Thoracic aorta (tissue), 2 donors: ENCODE measurements at places on chromosomes 3 and 15. TPM values are rescaled to one million over a fixed set of nuclear protein-coding genes. Genes with fewer than 3 reads are reported as not detected.

DNA sequence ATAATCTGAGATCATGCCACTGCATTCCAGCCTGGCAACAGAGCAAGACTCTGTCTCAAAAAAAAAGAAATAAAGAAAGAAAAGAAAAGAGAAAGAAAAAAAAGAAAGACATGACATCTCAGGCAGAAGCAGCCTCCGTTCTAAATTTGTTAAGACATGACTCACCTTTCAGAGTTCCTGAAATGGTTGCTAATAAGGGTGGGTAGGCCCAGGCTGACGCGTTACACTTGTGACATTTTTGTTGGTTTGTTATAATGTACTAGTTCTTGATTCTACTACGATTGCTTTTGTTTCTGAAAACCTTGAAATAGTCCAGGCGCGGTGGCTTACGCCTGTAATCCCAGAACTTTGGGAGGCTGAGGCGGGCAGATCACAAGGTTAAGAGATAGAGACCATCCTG is 21.0 kb downstream of the SLC25A20 start:
- H3K36me3 ChIP-seq = no peaks in the 10 kb centered on the region
- H3K27me3 ChIP-seq = no peaks in the 10 kb centered on the region
- no peak overlapping the region for H3K4me3 ChIP-seq
- H3K4me1 ChIP-seq = no peaks in the 10 kb centered on the region
- no peak for DNase-seq

- no peaks in the 10 kb centered on the region for H3K36me3 ChIP-seq
- H3K27ac ChIP-seq = no peak overlapping the region
- no peak overlapping the region for H3K4me3 ChIP-seq
- DNase-seq = no peak
- peaks cover 20% of the 10 kb centered on the region for H3K4me1 ChIP-seq
Observed at GRCh38 chr3:37096288-37096687, 78.1 kb downstream of the LRRFIP2 start.

DNA sequence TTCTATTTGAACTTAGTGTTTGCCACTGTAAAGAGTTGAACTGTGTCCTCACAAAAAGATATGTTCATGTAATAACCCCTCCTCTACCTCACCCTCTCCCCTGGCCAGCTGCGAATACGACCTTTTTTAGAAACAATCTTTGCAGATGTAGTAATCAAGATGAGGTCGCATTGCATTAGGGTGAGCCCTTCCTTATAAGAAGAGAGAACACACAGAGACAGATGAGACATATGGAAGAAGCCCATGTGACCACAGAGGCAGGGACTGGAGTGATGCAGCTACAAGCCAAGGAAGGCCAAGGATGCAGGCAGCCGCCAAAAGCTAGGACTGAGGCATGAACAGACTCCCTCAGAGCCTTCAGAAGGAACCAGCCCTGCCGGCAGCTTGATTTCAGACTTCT is 27.6 kb downstream of the GPR176 start:
- no peaks in the 10 kb centered on the region for H3K36me3 ChIP-seq
- no peak for DNase-seq
- H3K4me1 ChIP-seq = peaks cover 3% of the 10 kb centered on the region

Gene CPN2
- not detected for total RNA-seq

DNA sequence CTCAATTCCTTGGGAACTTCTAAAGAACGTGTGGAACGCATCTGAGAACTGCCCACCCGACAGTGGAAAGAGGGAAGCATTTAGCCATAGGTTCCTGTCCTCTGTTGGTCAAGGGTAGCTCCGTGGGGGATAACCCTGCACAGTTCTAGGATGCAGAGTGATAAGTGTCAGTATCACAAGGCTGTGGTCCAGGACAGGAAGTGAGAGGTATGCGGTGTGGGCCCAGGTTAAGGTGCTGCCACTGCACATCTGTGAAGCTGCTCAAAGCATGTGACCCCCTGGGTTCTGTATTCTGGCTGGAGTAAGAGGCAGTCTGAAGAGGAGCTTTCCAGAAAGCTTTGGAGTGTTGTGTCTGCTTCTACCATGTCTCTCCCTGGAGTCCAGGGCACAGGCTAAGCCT is 51.7 kb upstream of the HES1 start:
- no peaks in the 10 kb centered on the region for H3K36me3 ChIP-seq
- H3K27ac ChIP-seq = no peak overlapping the region
- DNase-seq = no peak
- no peak overlapping the region for H3K4me3 ChIP-seq
- no peaks in the 10 kb centered on the region for H3K27me3 ChIP-seq
- H3K4me1 ChIP-seq = peaks cover 27% of the 10 kb centered on the region

Gene PPP1R14D
- total RNA-seq = not detected

Gene ANKUB1
- total RNA-seq = not detected

GRCh38 chr3:149247008-149247710 is 25.5 kb upstream of the CP start:
- H3K4me1 ChIP-seq = peaks cover 27% of the 10 kb centered on the region
- no peak for DNase-seq
- H3K4me3 ChIP-seq = no peak overlapping the region
- no peaks in the 10 kb centered on the region for H3K36me3 ChIP-seq
- peak overlapping the region; percentile 52 for H3K27ac ChIP-seq
- H3K27me3 ChIP-seq = no peaks in the 10 kb centered on the region

Gene TM6SF1
- 9.1 TPM for total RNA-seq

DNA sequence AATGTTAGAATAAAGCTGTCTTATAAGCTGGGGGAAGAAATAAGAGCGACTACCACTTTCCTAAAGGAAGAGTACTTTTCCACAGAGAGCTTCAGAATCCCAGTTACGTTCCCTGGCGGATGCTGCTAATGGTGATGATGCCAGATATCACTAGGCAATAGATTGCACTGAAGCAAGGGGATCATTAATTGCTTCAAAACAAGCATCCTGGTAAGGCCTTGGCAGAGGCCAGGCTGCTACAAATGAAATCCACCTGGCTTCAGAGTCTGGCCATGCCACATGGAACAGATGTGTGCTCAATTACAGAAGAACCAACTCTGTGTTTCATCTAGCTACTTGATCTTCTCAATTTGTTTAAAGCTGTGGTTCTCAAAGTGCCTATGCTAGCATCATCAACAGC is 129.2 kb upstream of the IL12A start:
- no peak for DNase-seq
- peaks cover 66% of the 10 kb centered on the region for H3K4me1 ChIP-seq
- H3K27ac ChIP-seq = no peak overlapping the region
- H3K36me3 ChIP-seq = no peaks in the 10 kb centered on the region
- no peaks in the 10 kb centered on the region for H3K27me3 ChIP-seq

GRCh38 chr3:62100282-62100989 is 272.9 kb downstream of the FEZF2 start:
- peak overlapping the region; percentile 49 for H3K27ac ChIP-seq
- H3K36me3 ChIP-seq = no peaks in the 10 kb centered on the region
- no peak overlapping the region for H3K4me3 ChIP-seq
- H3K4me1 ChIP-seq = peaks cover 86% of the 10 kb centered on the region
- no peak for DNase-seq
- H3K27me3 ChIP-seq = no peaks in the 10 kb centered on the region

DNA sequence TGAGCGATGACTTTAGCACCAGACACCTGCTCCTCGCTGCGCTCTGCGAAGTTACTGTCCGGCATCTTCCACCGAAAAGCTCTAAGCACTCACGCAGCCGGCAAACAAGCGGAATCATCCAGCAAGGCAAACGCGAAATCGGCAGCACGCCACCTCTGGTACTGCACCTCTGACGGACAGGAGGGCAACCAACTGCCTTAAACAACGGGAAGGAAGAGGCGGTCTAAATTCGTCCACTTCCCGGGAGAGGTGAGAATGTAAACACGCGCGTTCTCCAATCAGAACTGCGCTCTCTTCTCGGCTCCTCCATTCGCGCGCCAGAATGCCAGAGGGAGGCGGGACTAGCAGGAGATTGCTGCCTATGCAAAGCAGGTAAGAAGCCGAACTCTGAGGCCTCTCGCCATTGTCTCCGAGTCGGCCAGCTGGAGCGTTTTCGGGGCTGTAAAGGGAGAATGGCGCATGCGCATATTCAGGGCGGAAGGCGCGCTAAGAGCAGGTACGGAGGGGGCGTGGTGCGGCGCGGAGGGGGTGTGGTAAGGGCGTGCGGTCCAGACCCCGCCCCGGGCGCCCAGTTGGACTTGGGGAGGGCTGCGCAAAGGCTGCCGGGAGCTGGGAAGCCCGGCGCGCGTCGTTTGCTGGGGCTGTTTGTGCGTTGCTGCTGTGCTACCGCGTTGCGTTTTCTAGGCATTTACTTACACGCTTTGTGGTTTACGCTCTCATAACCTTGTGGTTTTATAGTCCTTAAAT is at the start of the genes BTD and HACL1:
Gene BTD (plus strand): TSS at position 347 of the 747 bp plus-strand sequence. CDS start 33,695 bp downstream, outside the sequence.
Gene HACL1 (minus strand): TSS at position 171 of the 747 bp plus-strand sequence. CDS start 106 bp downstream, at position 65.
- peak within 1 kb of the TSS; percentile 83 for H3K27ac ChIP-seq
- H3K4me3 ChIP-seq = peak within 1 kb of the TSS; percentile 97
- no peaks in the 10 kb centered on the region for H3K27me3 ChIP-seq
- H3K4me1 ChIP-seq = peaks cover 20% of the 10 kb centered on the region

DNA sequence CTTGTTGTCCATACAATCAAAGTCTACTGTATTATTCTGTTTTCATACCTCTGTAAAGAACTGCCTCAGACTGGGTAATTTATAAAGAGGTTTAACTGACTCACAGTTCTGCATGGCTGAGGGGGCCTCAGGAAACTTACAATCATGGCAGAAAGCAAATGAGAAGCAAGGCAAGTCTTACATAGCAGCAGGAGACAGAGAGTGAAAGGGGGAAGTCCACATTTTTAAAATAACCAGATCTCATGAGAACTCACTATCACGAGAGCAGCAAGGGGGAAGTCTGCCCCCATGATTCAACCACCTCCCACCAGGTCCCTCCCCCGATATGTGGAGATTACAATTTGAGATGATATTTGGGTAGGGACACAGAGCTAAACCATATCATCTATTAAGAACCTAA is 724.6 kb upstream of the CBLB start:
- DNase-seq = no peak
- H3K27me3 ChIP-seq = no peaks in the 10 kb centered on the region
- H3K4me3 ChIP-seq = no peak overlapping the region

- peaks cover 21% of the 10 kb centered on the region for H3K4me1 ChIP-seq
- no peaks in the 10 kb centered on the region for H3K36me3 ChIP-seq
- no peak for DNase-seq
- no peaks in the 10 kb centered on the region for H3K27me3 ChIP-seq
- H3K27ac ChIP-seq = peak overlapping the region; percentile 99
- H3K4me3 ChIP-seq = peak overlapping the region; percentile 83
Observed at GRCh38 chr15:31392761-31393401, 66.2 kb downstream of the KLF13 start.

DNA sequence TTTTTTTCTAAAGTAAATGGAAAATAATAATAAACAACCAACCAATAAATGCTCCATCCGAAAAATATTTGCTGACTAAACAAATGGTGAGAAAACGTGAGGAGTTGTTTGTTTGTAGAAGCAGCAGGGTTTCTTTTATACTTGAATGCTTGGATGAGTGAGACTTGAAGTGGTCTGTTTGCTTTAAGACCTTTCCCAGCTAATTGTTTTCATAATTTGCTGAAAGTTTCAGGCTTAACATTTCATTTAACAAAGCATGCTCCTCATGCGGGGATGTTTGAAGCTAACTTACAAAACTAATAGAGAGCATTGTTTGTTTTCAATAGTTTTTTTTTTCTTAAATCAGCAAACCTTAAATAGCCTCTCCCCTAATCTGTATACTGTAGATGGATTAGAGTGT is 484.6 kb downstream of the ROBO2 start:
- no peaks in the 10 kb centered on the region for H3K27me3 ChIP-seq
- H3K27ac ChIP-seq = no peak overlapping the region

Gene ILDR1
- total RNA-seq = not detected

Gene GPR62
- not detected for total RNA-seq

GRCh38 chr3:142159083-142159740 is 9.9 kb upstream of the TFDP2 start:
- no peak for DNase-seq
- H3K4me3 ChIP-seq = no peak overlapping the region
- no peaks in the 10 kb centered on the region for H3K4me1 ChIP-seq
- H3K27ac ChIP-seq = no peak overlapping the region

Gene FAM107A
- 63.6 TPM for total RNA-seq

DNA sequence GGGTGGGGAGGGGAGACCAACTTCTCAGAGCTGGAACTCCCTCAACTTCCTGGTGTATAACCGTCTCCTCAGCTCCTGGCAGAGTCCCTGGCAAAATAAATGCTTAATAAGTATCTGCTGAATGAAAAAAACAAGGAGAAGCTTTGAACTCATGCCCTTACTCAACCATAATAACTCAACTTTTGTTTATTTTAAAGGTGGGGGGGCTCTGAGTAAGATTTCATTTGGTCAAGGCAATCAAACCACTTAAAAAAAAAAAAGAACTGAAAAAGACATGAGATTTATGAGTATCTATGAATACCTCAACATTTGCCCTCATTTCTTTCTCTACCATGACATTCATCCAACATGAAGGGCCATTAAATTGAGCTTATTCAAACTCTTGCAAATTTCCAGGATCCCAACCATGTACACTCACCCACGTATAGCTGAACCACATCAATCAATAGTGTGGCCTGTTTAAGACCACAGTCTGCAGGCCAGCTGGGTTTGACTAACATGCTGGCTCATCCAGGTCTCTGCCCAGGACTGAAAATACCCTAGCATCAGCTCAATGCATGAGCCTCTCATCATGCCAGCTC is 157.9 kb downstream of the FOXP1 start:
- peaks cover 12% of the 10 kb centered on the region for H3K4me1 ChIP-seq
- no peak for DNase-seq
- no peak overlapping the region for H3K27ac ChIP-seq
- H3K27me3 ChIP-seq = no peaks in the 10 kb centered on the region
- H3K4me3 ChIP-seq = no peak overlapping the region

DNA sequence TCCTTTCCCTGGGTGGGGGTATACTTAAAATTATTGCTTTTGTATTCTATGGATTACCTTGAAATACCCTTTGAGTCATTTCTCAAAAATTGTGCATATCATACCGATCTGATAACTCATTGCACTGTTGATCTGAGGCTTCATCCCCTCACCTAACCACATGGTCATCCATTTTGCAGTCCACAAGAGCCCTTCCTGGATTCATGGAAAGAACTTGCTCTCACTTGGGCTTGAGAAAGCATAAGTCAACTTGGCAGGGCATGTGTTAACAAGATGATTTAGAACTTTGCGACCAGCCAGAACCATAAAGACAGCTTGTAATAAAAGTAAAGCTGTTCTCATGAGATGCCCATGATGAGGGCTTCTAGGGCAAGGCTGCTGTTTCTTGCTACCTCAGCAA is 22.2 kb downstream of the MME start:
- no peaks in the 10 kb centered on the region for H3K36me3 ChIP-seq
- no peaks in the 10 kb centered on the region for H3K4me1 ChIP-seq
- H3K4me3 ChIP-seq = no peak overlapping the region
- H3K27ac ChIP-seq = no peak overlapping the region
- no peaks in the 10 kb centered on the region for H3K27me3 ChIP-seq
- no peak for DNase-seq

GRCh38 chr3:55731741-55732140 is 244.6 kb upstream of the WNT5A start:
- no peak overlapping the region for H3K27ac ChIP-seq
- no peak overlapping the region for H3K4me3 ChIP-seq
- no peak for DNase-seq
- no peaks in the 10 kb centered on the region for H3K4me1 ChIP-seq
- H3K27me3 ChIP-seq = no peaks in the 10 kb centered on the region
- H3K36me3 ChIP-seq = no peaks in the 10 kb centered on the region

Gene HACL1
- 14.5 TPM for total RNA-seq

GRCh38 chr3:111801693-111802092 is 57.4 kb upstream of the PHLDB2 start:
- H3K27me3 ChIP-seq = no peaks in the 10 kb centered on the region
- H3K27ac ChIP-seq = peak overlapping the region; percentile 80
- no peak overlapping the region for H3K4me3 ChIP-seq
- no peaks in the 10 kb centered on the region for H3K36me3 ChIP-seq

- H3K4me3 ChIP-seq = no peak overlapping the region
- no peaks in the 10 kb centered on the region for H3K27me3 ChIP-seq
- no peak for DNase-seq
- no peaks in the 10 kb centered on the region for H3K36me3 ChIP-seq
- peaks cover 17% of the 10 kb centered on the region for H3K4me1 ChIP-seq
Observed at GRCh38 chr15:49238342-49238741, 68.3 kb downstream of the GALK2 start.
